NCI-H2107 (cell line): ENCODE measurements at places on chromosomes 4 and X.

- no peak for DNase-seq
Observed at GRCh38 chr4:4950561-4951290, 68.5 kb downstream of the CYTL1 start.

- peak; percentile 27 for DNase-seq
Observed at GRCh38 chr4:183261953-183262775, 57.9 kb downstream of the CLDN22 start.

GRCh38 chr4:38950159-38950558, 82.0 kb downstream of the TMEM156 start:
- DNase-seq = no peak

- no peak for DNase-seq
Observed at GRCh38 chr4:12881945-12882584, 602.1 kb downstream of the RAB28 start.

DNA sequence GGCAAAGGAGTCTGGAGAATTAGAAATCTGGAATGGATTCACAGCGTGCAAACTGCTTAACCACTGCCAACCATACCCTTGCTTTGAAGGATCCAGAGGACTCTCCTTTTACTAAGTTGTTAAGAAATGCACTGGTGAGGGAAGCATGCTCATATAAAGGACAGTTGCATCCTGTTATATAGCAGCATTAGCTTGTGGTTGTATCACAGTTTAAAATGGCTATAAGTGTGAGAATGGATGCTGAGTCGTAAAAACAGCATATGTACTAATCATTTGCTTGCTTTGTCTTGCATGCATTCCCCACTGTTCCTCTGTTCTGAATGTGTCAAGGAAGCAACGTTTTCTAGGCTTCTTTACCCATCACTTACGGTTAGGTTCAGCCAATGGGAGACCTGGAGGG, 101.1 kb downstream of the CXCL13 start:
- no peak for DNase-seq

DNA sequence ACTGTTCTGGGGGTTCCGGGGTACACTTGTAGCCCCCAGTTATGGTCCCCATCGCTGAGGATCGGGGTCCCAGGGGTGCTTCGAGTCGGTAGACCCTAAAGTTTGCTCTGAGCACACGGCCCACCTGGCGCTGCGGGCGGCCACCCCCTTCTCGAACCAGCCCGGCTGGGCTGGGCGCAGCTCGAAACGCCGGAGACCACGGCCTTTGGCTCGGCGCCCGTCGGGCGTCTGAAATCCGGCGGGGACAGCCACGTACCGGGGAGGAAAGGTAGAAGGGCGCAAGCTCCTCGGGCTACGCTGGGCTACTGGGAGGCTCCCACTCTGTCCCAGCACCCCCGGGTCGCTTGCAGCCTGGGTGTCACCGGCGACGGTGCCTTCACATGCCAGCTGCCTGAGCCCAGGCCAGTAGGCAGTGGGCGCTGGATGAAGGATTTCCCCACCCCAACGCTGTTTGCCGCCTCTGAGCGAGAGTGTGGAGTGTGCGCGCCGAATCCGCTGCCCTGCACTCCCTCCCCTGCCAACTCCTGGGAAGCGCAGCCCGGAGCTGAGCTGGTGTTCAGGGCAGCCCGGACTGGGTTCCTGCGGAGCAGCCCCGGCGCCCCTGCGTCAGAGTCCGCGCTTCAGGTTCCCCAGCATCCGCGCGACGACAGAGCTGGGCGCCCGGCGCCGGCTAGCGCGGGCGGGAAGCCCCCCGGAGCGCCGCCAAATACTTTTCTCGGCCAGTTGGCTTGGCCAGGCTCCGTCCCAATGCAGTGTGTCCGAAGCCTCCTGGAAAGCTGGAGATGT, 637 bp downstream of the MAMLD1 start:
- DNase-seq = no peak

GRCh38 chr4:30723201-30723955, 3.2 kb downstream of the PCDH7 start:
- DNase-seq = no peak

DNA sequence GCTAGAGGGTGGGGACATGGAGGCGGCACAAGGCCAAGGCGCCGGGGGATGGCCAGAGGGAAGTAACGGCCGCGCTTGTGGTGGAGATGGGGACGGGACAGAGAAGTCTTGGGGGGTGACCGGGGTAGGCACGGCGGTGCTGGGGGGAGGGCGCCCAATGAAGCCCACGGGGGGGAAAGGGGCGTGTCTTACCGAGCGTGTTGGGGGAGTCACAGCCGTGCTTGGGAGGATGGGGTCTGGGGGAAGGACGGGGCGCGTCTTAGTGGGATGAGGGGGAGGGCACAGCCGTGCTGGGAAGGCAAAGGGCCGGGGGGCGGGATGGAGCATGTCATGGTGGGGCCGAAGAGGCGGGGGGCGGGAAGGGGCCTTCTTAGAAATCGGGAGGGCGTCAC, 952 bp downstream of the ARSD start:
- DNase-seq = no peak

DNA sequence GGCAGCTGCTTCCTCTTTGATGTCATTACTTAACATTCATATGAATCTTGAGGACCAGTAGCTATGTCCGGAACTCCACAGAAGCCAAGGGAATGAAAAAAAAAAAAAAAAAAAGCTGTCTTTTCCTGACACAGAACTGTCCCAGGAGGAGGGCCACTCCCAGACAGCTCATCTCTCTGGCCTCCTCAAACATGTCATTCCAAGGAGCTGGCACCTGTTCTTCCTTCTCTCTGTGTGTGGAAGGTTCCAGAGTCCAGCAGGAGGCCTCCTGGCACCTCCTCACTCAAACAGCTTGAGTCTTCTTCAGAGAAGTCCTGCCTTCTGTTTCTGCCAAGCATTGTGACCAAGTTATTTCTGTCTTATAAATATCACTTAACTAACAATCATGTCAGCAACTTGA, 458.5 kb downstream of the AFF2 start:
- DNase-seq = no peak

DNA sequence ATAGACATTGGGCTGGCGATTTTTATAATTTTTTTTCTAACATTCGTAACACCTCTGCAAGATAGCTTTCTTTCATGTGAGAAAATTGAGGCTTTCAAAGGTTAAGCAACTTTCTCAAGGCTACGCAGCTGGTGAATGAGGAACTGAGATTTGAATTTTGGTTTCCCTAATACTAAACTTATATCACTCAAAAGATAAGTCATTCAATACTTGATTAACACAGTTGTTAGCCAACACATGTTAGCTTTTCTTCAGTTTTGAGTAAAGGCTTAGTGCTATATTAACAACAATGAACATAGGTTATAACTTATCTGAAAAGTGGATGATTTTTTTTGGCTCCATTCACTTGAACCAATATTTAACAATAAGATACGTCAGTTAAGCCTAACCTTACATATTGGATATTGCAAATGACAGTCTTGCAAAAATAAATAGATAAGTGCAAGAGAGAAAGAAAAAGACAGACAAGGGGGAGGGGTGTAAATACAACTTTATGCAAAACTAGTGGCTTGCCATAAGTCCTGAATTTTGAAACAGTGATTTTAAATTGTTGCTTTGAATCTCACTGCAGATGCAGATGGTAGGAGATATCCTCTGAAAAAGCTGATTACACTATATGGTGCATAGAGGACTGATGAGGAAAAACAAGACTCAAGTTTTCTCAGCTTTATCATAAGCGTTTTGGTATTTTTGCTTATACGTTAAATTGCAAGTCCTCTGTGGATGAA, 11.1 kb upstream of the GPM6A start:
- DNase-seq = no peak

DNA sequence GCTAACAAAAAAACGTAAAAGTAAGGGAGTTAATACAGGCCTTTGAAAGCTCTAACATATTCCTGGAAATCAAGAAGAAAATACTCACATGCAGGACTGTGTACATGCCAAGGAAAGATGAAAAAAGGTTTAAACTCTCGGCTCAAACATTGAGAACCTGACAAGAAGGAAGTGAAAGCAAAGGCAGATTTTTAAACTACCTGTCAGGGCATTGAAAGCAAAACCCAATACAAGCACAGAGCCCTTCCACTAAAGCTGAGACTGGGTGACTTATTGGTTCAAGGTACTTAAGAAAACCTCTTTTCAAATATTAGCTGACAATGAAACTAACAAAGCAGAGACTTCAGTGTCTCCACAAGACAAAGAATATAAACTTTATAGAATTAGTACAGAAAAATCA, 313.0 kb upstream of the GRID2 start:
- no peak for DNase-seq

DNA sequence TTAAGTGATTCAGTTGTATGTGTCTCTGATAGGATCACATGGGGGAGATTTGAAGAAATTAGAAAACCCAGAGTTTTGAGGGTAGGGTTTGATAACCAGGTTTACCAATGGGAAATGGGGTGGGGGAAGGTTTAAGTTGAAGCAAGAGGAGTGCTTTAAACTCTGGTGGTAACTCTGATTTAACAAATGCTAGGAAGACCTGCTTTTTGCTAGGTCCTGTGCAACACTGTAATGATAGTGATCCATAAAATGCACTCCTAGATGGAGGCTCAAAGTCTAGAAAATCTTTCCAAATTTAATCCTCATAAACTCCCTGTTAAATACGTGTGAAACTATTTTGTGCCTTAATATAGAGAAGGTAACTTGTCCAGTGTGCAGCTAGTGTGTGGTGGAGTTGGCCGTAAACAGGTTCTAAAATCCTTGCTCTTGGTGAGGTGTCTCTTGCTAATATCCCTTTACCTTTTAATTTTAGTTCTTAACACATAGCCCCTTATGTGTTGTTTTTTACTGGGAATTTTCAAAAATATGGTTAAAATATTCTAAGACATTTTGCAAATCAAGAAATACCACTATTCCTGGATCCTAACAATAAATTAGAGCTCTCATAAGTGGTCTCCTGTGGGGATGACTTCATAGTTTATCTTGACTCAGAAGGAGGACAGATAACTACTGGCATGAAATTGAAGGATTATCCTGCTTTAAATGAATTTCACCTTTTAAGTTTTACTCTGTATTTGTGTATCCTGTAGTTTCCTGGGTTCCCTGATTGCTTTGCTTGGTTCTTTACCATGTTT, 4.1 kb downstream of the RPL34 start:
- no peak for DNase-seq
